NCI-H2029 (cell line): ENCODE measurements at places on chromosomes 2 and 18.

DNA sequence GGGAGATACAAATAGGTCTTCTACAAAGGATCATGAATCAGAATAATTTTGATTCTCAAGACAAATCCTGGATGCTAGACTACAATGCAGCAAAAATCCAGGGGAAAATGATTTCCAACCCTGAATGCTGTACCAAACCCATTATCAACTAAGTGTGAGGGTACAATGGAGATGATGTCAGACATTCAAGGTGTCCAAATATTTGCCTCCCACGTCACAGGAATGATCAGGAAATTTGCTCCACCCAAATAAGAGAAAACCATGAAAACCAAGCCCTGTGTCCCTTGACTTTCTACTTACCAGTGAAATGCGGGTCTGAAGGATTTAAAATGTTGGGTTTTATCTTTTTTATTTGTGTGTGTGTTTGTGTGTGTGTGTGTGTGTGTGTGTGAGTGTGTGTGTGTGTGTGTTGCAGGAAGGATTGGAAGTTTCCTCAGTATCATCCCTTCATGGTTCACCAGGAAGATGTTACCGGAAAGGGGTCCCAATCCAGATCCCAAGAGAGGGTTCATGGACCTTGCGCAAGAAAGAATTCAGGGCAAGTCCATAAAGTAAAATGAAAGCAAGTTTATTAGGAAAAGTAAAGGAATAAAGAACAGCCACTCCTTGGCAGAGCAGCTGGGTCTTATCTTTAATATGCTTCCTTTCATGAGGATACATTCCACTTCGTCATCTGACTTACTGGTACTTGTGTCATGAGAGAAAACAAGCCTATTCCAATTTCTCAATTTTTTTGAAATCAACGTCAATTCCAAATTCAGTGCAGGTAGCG, 61.1 kb upstream of the ID2 start:
- DNase-seq: no peak

GRCh38 chr2:100248044-100248330, 74.3 kb downstream of the LONRF2 start:
- DNase-seq: no peak

GRCh38 chr2:191108331-191108730, 42.5 kb downstream of the STAT4 start:
- DNase-seq: no peak

DNA sequence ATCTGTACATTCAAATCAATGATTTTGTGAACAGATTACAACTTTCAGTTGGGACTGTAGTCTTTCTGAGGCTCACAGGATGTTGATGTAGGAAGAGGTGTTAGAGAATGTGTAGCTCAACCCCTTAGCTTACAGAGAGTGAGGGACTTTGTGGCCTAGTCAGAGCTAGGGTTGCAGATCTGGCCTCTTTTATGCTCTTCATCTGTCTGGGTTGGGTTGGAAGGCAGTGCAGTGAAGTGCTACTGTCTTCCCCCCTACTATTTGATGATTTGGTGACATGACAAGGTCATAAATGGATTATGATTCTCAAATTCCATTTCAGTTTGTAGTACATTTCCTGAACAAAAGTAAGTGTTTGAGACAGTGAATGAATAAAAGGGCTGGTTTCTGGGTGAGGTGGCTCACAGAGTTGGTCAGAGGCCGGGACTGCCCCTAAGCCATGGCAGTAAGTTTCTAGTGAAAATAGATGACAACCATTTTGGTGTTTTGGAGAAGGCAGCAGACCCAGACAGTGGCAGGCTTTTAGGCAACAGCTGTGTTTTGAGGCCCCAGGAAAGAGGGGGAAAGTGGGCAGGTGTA, 21.6 kb downstream of the MAP4K4 start:
- no peak for DNase-seq

GRCh38 chr18:32093523-32093922, 1.8 kb downstream of the RNF138 start:
- DNase-seq: no peak
